ENCODE measurements at places on chromosomes 7 and 10.

DNA sequence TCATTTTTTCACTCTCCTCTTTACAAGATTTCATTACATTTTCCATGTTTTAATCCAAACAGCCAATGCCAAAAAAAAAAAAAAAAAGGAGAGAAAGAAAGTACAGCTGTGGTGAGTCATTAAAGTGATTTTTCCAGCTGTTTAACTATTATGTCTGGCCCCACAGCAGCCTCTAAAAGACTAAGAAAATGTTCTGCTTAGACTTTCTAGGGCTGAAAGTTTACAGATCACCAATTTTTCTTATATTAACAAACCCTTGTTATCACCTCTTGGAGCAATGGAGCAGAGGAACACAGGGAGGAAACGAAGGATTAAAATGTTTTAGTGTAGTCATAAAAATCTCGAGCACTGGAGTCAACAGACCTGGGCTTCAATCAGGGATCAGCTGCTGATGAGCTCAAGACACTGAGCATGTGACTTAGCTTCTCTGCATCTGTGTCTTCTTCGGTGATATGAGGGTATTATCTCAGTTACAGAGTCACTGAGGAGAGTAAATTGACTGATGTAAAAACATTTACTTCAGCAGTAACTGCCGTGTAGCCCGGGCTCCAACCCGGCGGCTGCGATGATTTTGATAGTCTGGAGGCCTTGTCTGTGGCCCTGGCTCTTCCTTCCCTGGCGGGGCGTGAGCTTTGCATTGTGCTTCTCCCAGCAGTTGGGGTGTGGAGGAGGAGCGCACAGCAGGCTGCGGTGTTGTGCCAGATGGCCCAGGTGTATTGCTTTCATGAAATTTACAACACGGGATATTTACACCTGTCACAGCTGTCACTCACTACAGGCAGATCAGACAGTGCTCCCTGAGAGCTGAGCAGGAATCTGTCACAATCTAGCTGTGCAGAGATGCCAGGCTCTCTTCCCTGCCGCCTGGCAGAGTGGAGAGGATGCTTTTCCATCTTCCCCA is 298.3 kb upstream of the FZD8 start:
- DNase-seq = peak; percentile 32

DNA sequence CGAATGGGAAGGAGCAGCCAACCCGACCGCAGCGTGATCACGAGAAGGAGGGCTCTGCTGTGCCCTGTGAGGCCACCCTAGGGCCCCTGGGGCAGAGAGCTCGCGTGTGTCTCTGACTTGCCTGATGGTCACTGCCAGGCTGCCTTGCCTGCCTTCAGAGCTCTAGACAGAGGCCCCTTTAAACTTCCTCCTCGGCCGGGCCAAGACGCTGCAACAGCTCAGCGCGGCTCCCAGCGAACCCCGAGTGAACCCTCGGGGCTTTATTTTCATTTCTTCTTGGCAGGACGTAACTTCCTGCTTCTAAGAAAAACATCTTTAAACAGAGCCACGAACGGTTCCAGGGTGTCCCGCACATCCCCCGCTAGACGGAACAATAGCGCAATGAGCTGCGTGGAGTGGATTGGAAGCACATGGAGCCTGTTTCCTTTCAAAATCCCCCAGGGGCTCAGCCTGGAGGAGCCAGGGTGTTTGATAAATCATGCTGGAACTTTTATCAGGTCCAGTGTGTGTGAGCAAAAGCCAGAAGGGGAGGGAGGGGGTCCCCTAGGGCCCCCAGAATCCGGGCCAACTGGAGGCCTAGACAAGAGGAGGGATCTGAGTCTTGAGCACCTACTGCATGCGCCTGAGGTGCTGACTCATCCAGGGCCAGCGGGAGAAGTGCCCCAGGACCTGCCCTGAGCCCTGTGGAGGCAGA is 134.1 kb upstream of the GDF10 start:
- DNase-seq = peak; percentile 64

DNA sequence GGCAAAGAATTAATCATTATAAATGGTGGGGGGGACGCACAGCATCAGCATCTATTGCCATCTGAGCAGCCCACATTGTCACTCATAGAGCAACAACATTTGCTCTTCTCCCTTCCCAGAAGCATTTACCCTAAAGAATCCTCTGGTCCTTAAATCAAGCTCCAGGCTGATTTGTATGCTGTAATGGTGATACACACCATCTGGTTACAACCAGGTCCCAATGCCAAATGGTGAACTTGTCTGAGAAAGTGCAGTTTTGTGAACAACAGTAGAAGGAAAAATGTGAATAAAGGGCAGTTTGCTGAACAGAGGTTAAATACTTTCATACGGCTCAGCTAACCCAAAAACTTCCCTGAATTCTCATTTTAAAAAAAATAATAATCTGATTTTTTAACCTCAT is 38.8 kb upstream of the TCF7L2 start:
- no peak for DNase-seq

GRCh38 chr7:141402277-141402996 is 148.8 kb upstream of the AGK start:
- no peak for DNase-seq

GRCh38 chr7:6271060-6271658 is 1.3 kb downstream of the CYTH3 start:
- no peak for DNase-seq

GRCh38 chr7:21675255-21675654 is 132.4 kb downstream of the DNAH11 start:
- DNase-seq = no peak

- no peak for DNase-seq
These were observed 9.8 kb downstream of the SAP25 start for GRCh38 chr7:100563809-100564400.

GRCh38 chr10:33145451-33146188 is 187.6 kb upstream of the ITGB1 start:
- no peak for DNase-seq

GRCh38 chr10:111612273-111612672 is 535.4 kb downstream of the ADRA2A start:
- no peak for DNase-seq

- no peak for DNase-seq
These were observed 71.3 kb upstream of the DGKB start for GRCh38 chr7:14973712-14974428.

DNA sequence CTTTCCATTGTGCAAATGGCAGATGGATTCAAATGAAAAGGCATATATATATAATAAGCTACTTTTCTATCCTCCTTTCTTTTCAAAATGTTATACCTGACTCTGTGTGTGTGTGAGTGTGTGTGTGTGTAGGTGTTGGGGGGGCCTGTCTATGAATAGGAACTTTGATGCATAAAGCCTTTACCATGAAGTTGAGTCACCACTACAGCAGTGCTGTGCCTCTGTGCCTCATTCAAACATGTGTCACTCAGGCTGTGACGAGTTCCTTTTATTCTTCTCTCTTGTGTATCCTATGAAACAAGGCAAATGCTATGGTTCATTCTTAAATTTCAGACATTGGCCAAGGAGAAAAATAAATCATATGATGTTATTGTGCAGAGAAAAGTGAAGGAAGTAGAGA is 52.7 kb upstream of the DKK1 start:
- DNase-seq = no peak

DNA sequence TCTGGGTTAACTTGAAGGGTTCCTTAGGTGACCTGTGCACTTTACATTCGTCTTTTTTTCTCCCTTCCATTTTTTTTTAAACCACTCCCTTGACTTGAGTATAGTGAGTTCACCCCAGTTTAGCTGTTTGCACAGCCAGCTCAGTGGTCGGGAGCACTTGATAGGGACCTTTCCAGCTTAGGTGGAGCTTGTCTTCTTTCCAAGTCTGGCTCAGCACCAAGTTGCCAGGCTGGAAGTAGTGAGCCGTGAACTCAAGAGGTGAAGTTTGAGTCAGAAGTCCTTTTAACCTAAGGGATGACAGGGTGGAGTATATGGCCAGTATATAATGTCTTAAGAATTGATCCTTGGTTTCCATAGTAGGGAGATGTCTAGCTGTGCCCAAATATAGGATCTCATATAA is 7.2 kb downstream of the DNAH11 start:
- no peak for DNase-seq

DNA sequence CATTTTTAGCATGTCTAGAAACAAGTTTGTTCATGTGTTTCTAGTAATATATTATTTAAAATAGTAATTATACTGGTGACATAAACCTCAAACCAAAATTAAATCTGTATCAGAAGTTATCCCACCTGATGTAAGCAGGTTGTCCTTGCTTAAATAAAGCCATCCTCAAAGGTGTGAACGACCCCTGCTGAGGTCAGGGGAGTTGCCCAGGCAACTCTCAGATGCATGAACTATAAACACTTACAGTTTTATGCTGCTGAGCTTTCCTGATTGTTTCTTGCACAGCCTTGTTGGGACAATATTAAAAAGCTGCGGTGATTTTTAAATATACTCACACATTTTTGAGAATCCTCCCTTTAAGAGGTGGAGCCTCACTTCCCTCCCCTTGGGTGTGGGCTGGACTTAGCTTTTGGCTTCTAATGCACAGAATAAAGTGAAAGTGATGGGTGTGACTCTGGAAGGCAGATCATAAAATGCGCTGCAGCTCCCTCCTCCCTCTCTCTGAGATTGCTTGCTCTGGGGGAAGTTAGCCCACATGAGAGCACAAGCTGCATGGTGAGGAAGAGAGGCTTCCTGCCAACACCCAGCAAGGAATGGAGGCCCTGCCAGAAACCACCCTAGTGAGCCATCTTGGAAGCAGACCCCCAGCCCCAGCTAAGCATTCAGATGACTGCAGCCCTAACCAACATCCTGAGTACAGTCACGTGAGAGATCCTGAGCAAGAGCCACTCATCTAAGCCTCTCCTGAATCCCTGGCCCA is 152.7 kb downstream of the SKIDA1 start:
- peak; percentile 89 for DNase-seq

GRCh38 chr7:102390697-102391484 is 5.3 kb upstream of the PRKRIP1 start:
- DNase-seq = no peak

DNA sequence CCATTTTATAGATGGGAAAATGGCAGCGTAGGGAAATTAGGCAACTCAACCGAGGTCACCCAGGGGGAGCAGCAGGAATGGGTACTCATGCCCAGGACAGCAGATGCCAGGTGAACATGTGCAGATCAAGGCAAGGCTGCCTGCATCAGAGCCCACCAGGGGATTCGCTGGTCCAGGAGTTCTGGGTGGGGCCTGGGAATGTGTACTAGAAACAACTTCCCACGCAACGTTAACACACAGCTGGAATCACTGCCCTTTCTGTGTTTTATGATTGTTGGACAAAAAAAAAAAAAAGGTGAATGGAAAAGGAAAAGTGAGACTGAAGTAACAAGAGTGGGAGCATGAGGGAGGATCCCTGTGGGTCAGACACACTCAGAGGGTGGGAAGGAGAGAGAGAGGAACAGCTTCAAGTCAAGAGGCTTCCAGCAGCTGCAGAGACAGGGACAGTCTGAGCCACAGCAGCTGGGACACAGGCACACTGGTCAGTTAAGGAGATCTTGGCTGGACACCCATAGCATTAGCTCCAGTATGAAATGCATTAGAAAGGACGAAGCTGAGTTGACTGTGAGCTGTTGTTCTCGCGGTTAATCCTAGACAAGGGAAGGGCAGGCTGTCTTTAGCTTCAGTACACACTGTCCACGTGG is 187.9 kb upstream of the INHBA start:
- DNase-seq = no peak

GRCh38 chr7:84975586-84976185 is 211.2 kb downstream of the SEMA3D start:
- no peak for DNase-seq

DNA sequence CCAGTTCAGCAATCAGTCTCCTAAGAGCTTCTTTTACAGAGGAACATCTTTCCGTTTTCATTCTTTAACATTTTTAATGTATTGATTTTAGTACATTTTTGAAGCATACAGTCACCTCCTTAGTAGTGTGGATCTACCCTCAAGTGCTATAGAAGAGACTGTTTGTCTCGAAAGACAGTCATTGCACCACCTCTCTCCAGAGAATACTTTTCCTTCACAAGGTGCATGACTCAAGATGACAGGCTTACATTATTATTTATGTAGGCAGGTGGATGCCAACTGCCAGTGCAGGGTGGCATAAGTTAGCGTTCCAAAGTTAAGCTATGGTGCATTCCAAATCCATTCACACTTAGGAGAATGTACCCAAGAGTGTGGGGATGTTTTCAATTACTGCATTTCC is 71.8 kb downstream of the ZEB1 start:
- DNase-seq = no peak

All from urinary bladder (tissue), 4 donors.